ENCODE measurements at places on chromosomes 5 and 9.

DNA sequence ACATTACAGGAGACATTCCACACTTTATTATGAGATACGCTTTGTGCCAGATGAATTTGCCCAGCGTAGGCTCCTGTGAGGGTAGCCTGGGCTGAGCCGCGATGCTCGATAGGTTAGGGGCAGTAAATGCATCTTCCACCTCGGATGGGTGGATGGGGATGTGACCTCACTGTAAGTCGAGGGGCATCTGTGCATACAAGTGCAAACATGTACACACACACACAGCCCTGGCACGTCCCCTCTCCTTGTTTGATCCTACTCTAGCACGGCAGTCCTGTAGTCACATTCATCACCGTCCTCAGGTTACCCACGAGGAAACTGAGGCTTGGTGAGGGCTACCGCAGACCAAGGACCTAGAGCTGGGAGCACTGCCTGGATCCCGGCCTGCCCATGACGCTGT, 166.8 kb downstream of the COL23A1 start:
- DNase-seq: no peak

DNA sequence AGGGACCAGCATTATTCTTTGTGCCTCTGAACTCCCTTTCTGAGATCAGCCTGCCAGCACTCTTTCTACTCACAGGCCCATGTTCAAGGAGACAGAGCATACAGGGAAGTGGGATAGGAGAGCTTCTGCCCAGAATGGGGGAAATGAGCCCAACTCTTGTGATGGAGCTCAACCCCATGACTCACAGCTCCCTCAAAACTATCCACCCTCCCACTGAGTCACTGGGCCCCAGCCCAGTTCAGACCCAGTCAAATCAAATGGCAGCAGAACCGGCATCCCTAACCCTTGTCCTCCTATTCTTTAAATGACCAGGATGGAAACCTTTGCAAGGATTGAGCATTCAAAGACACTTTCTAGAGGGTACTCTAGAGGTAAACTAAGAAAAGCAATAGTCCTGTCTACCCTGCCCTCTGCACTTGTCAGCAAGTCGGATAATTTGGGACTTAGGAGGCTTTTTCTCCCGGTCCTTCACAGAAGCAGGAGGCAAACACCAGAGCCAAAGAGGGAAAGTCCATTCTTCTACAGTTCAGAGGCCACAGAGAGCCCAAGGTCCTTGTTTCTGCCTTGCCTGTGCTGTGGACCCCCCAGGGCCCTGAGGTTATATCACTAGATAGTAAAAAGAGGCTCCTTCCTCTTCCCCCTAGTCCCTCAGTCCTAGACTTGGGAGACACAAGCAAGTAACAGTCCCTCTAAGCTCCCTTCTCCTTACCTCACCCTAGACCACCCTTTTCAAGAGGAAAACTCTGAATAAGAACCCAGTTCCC, 3.2 kb downstream of the ATOSB start:
- DNase-seq: no peak

GRCh38 chr9:6152788-6153187, 62.8 kb upstream of the IL33 start:
- DNase-seq: no peak

DNA sequence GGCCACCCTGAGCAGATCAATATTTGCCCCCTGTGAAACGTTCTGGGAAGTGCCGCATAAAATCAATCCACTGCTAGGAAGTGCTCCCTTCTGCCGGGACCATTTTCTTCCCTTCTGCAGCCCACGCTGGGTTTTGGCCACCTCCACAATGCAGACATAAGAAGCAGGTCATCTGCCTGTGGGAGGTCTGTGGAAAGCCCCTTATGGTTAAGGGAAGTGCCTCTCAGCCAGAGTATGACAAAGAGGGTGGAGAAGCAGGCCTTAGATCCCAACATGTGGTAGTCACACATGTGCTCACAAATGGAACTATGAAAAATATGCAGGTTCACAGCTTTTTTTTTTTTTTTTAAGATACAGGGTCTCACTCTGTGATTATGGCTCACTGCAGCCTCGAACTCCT, 82.8 kb downstream of the SLC1A3 start:
- no peak for DNase-seq

DNA sequence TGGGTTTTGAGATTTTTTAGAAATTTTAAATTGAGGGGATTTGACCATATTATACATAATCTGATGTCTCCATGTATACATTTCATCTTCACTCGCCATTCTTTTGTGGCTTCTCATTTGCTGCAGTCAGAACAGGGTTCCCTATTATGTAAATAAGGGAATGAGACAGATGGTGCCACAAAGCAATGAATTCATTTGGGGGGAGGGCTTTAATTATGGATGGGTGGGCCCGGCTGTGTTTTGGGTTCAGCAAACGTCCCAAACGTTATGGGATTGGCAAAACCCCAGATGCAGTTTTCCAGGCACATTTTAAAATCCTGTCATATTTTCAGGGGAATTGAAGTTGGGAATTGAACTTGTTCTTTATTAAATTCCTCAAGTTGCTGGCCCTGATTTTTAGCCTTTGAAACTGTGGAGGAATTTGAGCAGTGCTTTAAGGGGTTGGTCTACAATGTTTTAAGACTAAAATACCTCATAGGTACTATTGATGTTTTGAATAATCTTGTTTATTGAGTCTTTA, 558.5 kb upstream of the ZNF462 start:
- no peak for DNase-seq

DNA sequence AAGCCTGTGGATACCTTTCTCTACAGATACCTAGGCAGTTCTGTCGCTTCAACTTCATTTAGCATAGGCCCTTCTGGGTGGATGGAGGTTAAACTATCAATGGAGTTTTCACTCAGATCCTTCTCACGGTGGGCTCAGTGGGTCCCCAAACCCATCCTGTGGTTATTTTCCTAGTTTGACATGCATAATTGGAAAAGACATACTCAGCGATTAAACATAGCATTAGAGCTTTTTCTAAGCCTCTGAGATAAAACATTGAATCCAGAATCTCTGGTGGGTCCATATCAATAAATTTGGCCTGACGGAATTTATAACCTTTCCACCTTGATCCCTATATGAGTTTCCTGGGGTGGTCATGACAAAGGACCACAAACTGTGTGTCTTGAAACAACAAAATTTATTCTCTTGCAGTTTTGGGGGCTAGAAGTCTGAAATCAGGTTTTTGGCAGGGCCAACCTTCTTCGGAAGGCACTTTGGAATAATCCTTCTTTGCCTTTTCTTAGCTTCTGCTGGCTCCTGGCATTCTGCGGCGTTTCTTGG, 1.7 kb upstream of the OTULIN start:
- DNase-seq: no peak

- DNase-seq: no peak
Observed at GRCh38 chr9:75685062-75685461, 205.4 kb upstream of the PCSK5 start.

GRCh38 chr5:16809395-16810207, 126.5 kb downstream of the MYO10 start:
- DNase-seq: no peak

GRCh38 chr5:164868761-164869160, 1363.3 kb downstream of the MAT2B start:
- DNase-seq: no peak

- DNase-seq: no peak
Observed at GRCh38 chr5:146640285-146640896, 124.4 kb upstream of the GPR151 start.

All from NCI-H2029 (cell line).